ENCODE measurements at places on chromosomes 12 and 14. TPM values are rescaled to one million over a fixed set of nuclear protein-coding genes. Genes with fewer than 3 reads are reported as not detected.

Gene ACSM4
- not detected for total RNA-seq

Gene GDF11
- 11.0 TPM for total RNA-seq

Gene TRPV4
- 0.31 TPM for total RNA-seq

Gene JPH4
- total RNA-seq, result 50.1 TPM

Gene PROX2
- total RNA-seq, result not detected

Gene MIP
- total RNA-seq, result not detected

Gene PRB2
- total RNA-seq, result not detected

Gene PARPBP
- total RNA-seq, result 7.8 TPM

Gene MARCHF9
- 18.8 TPM for total RNA-seq

Gene C12orf54
- total RNA-seq, result not detected

Gene FGF6
- not detected for total RNA-seq

Gene SLCO1B1
- total RNA-seq, result not detected

Gene CRY1
- total RNA-seq, result 36.9 TPM

Gene HELB
- total RNA-seq, result 13.8 TPM

Gene CIDEB
- 5.6 TPM for total RNA-seq

Gene ZFHX2
- 5.0 TPM for total RNA-seq

Gene GSC
- total RNA-seq, result not detected

Gene TECPR2
- total RNA-seq, result 24.4 TPM

Gene OTOGL
- 0.31 TPM for total RNA-seq

Gene TAS2R8
- total RNA-seq, result 2.5 TPM

Gene PLCZ1
- total RNA-seq, result not detected

Gene ZNF268
- 61.7 TPM for total RNA-seq

Gene TMCC3
- total RNA-seq, result 8.1 TPM

Gene PLEK2
- not detected for total RNA-seq

Gene TOMM20L
- total RNA-seq, result not detected

Gene KIF26A
- total RNA-seq, result 17.8 TPM

Gene NFYB
- 43.8 TPM for total RNA-seq

Gene WNT5B
- total RNA-seq, result 29.1 TPM

Gene RTN1
- total RNA-seq, result 797 TPM

Gene B3GNT4
- total RNA-seq, result 18.2 TPM

Gene STX2
- 36.0 TPM for total RNA-seq

Gene FAM90A1
- total RNA-seq, result not detected

Gene OASL
- not detected for total RNA-seq

Gene LBHD2
- not detected for total RNA-seq

Gene KCNC2
- 19.7 TPM for total RNA-seq

Gene SELPLG
- total RNA-seq, result 1.6 TPM

Gene MORN3
- 3.8 TPM for total RNA-seq

Gene CLEC1B
- not detected for total RNA-seq

Gene RPS6KL1
- total RNA-seq, result 47.0 TPM

Gene PDZRN4
- 59.5 TPM for total RNA-seq

Gene PLEKHD1
- total RNA-seq, result 0.31 TPM

Gene OR6C2
- not detected for total RNA-seq

Gene ISCA2
- total RNA-seq, result 24.7 TPM

Gene PSME2
- 22.2 TPM for total RNA-seq

Gene SYNDIG1L
- 1.3 TPM for total RNA-seq

Gene CAPZA3
- total RNA-seq, result not detected

Gene DNAI7
- total RNA-seq, result 2.5 TPM

Gene INHBC
- total RNA-seq, result not detected

Gene OR10G2
- total RNA-seq, result not detected

Gene SOX5
- total RNA-seq, result 394 TPM

Gene DBX2
- 1.6 TPM for total RNA-seq

Gene PPP1R1A
- 10.0 TPM for total RNA-seq
